ENCODE measurements at places on chromosomes 12 and 14.

DNA sequence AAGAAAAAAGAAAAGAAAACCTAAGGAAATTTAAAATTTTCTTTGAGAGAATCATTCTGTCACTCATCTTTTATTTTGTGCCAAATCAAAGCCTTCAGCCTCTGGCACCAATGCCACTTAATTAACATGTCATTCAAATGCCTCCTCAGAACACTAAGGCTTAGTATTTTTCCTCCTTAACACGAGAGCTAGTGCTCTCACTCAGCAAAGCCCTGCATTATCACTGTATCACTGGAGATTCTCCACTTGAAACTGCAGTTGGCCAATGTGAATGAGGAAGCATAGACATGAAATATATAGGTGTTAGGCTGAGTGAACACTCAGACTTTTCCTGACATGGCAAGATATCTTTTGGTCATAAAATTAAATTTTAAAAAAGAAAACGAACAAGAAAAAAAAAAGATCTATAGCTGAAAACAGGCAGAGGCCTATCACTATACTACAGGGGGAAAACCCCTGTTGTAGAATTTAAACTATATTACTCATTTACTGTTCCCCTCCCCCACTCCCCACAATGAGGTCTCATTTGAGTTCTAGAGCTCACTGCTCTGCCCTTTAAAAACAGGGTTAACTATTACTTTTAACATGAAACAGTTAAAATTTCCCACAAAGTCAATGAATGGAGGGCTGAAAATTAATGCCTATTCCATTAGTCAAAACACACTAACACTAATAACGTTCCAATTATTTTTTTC, 5.1 kb downstream of the MBIP start:
- DNase-seq: no peak

GRCh38 chr12:10737249-10737648, 14.1 kb upstream of the YBX3 start:
- no peak for DNase-seq

- no peak for DNase-seq
Observed at GRCh38 chr12:125983784-125984500, 918.7 kb downstream of the AACS start.

DNA sequence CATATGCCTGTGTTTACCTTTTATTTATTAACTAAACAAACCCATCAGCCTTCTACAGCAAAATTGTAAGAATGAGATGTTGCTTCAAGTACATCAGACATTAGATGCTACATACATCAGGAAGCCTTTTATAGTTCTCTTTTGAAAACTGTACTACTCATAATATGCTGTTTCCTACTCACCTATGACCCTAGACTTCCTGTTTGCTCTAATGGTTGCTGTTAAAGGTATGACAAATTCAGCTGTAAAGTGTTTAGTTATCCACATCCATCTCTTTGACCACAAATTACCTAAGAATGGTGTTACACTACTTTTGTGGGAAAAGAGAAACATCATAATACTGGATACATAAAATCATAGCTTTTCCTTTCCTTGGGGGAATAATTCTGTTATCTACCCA, 220.0 kb downstream of the RAD51B start:
- no peak for DNase-seq

- DNase-seq: peak; percentile 54
Observed at GRCh38 chr14:23559010-23559925, 3.2 kb downstream of the THTPA start.

- no peak for DNase-seq
Observed at GRCh38 chr14:100122481-100123223, 36.8 kb downstream of the DEGS2 start.

GRCh38 chr14:79745046-79745445, 466.3 kb downstream of the DIO2 start:
- DNase-seq: no peak

- DNase-seq: no peak
Observed at GRCh38 chr12:69097619-69098368, 141.6 kb upstream of the CPSF6 start.

DNA sequence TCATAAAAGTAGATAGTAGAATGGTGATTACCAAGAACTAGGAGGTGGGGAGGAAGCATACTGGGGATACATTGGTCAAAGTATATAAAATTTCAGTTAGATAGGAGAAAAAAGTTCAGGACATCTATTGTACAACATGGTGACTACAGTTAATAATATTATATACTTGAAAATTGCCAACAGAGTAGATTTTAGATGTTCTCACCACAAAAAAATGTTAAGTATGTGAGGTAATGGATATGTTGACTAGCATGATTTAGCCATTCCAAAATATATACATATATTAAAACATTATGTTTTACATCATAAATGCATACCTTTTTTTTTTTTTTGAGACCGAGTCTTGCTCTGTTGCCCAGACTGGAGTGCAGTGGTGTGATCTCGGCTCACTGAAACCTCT, 31.0 kb downstream of the TMEM116 start:
- DNase-seq: no peak

DNA sequence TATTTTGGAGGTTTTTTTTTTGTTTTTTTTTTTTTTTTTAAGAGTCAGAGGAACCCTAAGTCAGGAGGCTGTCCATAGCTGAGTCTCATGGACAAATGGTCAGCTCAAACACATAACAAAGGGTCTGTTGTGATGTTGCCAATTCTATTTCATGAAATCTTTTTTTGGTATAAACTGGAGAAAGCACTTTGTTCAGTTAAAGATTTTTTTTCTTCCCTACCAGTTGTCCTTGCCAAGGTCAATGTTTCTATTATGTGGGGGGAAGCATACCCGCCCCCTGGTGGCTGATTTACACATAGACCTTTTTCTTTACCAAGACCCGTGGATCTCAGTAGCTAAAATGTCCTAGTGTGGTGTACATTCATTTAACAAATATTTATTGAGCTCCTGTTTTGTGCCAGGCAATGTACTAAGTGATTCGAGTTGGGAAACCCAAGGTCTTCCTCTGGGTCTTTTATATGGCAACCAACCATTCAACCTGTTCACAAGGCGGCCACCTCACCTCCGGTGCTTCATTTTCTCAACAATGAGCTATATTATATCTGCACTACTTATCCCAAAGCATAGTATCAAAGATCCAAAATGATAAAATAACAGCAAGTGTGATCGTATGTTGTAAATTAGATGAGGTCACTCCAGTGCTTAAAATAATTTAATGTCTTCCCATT, 214.5 kb downstream of the PAH start:
- no peak for DNase-seq

- DNase-seq: no peak
Observed at GRCh38 chr12:131044136-131044535, 90.4 kb downstream of the ADGRD1 start.

Data from central memory CD4-positive, alpha-beta T cell (primary cell).